ENCODE measurements at places on chromosomes 6 and 20.

DNA sequence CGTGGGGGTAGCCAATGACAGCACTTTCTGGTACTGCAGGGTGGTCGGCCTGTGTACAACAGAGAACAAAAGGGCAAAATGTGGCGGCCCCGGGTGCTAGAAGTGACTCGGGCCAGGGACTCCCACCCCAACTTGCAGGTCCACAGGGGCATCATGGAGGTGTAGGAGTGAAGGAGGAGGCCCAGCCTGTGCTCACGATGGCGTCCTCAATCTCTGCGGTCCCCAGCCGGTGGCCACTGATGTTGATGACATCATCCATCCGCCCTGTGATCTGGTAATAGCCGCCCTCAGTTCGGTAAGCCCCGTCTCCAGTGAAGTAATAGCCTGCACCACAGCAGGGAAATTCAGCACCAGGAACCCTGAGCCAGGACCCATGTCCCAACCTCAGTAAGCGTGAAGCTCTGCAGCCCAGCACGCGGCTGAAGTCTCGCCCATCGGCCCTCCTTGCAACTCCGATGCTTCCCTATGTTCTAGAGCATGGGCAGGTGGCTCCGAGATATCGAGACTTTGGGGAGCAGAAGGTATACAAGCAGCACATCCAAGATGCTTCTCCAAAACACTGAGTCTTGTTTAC is 20.2 kb upstream of the APMAP start:
- DNase-seq: no peak

GRCh38 chr6:34658605-34659265 is 37.8 kb downstream of the ILRUN start:
- no peak for DNase-seq

DNA sequence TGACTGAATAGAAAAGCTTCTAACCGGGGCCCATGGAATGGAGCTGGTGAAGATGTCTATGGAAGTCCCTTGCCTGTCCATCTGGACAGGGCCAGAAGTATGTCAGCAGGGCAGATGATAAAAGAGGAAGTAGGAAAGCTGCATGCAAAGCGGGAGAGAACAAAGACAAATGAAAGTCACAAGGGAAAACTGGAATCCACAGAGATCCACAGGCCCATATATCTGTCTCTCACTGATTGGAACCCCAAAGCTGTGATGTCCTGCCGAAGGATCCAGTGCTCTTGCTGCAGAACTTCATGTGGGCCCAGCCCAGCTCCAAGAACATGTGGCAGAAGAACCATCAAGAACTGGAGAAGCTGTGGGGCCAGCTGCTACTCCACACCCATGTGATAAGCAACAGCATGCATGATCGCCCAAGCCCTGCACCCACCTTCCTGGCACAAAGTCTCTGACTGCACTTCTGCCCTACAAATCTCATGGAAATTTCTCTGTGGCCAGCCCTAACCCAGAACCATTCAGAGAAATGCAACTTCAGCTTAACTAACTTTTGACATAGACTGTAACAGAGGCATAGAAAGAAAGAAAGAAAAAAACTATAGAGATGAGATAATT is 716.0 kb downstream of the KIF16B start:
- DNase-seq: no peak

DNA sequence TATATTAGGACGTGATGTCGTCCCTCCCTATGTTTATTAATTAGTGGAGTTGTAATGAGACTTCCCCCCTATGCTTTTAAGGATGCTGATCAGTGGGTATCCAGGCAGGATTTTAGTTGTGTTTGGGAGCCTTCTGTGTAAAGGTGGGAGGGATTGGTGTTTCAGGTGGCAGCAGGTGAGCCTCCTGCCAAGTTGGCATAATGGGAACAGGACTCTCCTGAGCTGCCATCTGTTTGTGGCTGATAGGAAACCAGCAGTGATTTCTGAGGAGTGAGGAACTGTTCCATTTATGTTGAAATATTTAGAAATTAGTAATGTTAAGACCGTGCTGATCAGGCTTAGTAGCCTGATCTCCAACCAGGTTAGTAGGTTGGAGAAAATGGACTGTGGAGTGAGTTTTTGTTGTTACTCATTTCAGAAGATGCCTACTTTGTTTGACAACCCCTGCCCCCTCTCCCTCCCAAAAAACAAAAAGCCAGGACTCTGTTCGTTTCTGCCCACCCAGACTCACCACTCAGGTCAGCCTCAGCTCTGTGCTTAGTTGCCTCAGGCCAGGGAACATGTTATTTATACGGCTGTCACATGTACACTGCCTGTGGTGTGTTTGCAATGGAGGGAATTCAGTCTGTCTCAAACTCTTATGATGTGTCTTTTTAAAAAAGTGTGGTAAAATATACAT is 55.4 kb upstream of the TULP4 start:
- no peak for DNase-seq

DNA sequence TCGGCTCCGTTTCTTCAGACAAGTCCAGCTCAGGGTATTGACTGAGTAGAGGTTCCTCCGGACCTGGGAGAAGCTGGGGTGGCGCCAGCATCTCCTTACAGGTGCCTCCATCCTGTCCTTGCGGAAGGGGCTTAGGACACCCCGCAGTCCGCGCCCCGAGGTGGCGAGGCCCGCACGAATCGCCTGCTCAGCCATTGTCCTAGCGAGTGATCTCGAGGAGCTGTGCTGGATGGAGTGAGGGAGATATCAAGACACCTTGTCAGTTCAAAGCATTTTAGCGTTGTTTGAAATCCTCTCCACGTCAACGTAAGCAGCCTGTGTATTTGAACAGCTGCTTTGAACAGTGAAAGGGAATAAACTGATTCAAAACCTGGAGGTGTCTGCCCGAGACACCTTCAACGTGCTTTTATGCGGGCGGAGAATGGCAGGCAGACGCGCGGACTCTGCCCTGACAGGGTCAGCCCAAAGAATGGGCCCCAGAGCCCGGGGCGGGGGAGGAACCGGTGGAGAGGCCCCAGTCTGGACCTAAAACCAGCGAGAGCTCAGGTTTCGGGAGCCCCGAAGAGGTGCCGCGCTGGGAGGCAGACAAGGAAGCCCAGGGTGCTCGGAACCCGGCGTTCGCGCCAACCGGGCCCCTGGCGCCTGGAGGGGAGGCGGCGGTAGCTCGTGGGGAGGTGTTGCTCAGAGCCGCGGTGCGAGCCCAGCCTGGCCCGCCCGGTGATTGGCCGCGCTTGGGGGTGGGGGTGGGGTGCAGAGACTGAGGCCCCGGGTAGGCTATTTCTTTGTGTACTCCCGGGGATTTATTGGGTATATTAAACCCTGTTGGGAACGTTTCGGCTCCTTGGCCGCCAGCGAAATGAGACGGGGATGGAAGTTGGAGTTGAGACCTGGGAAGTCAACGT is 3.1 kb upstream of the POU3F2 start:
- no peak for DNase-seq

- no peak for DNase-seq
These were observed 61.9 kb upstream of the KCNG1 start for GRCh38 chr20:51084593-51085377.

DNA sequence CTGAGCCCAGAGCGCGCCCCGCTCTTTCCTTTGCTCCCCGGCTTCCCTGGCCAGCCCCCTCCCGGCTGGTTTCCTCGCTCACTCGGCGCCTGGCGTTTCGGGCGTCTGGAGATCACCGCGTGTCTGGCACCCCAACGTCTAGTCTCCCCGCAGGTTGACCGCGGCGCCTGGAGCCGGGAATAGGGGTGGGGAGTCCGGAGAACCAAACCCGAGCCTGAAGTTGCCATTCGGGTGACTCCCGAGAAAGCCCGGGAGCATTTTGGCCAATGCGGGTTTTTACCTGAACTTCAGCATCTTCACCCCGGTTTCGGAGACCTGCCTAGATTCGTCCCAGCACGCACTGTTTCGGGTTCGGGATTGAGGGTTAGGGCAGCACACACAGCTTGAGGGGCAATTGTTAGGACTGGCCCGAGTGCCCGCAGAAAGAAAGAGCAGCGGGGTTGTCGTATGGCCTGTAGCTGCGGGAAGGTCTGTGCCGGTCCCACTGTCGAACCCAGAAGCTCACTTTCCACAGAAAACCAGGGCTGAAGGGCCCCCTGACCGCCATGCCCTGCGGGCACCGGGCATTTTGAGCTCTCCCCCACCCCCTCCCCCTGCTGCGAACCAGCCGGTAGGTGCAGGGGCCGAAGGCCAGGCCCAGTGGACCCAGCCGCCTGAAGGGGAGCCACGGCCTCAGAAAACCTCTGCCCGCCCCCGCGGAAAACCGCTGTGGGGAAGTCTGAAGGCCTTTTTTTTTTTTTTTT is 2.1 kb downstream of the FOXP4 start:
- no peak for DNase-seq

GRCh38 chr6:123226398-123226797 is 230.4 kb downstream of the CLVS2 start:
- no peak for DNase-seq

- DNase-seq: no peak
These were observed 187.6 kb downstream of the ZFP64 start for GRCh38 chr20:52004018-52004417.

DNA sequence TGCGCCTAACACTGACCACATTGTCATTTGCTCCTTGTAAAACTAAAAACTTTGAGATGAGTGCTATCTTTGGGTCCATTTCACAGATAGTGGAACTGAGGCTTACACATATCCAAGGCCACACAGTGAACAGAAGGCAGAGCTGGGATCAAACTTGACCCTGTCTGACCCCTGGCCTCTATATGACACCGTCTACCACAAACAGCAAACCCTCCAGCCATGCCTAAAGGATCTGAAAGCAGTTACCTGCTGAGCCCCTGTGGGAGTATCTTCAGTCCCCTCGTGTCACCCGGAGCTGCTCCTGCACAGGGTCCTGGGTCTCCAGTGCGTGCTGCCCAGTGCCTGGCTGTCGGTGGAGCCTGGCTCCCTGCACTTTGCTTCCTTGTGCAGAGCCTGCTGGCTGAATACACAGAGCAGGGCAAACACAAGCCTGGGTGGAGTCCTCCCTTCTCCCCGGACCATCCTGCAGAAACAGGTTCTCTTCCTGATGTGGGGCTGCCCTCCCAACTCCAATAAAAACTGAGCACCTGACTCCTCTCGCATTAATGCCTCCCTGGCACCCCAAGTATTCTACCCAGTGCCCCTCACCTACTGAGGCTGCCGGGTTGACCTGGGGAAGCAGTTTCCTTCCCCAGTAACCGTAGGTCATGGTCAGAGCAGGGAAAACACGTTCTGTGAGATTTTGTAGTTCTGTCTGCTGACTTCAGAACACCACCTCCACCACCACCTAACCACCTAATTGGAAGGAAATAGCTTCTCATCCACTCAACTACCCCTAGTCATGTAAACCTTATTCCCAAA is at the start of gene BCAS1:
TSS of gene BCAS1 (minus strand) at position 408 of the 801 bp plus-strand sequence. CDS start 11,876 bp downstream, outside the sequence.
- no peak for DNase-seq

DNA sequence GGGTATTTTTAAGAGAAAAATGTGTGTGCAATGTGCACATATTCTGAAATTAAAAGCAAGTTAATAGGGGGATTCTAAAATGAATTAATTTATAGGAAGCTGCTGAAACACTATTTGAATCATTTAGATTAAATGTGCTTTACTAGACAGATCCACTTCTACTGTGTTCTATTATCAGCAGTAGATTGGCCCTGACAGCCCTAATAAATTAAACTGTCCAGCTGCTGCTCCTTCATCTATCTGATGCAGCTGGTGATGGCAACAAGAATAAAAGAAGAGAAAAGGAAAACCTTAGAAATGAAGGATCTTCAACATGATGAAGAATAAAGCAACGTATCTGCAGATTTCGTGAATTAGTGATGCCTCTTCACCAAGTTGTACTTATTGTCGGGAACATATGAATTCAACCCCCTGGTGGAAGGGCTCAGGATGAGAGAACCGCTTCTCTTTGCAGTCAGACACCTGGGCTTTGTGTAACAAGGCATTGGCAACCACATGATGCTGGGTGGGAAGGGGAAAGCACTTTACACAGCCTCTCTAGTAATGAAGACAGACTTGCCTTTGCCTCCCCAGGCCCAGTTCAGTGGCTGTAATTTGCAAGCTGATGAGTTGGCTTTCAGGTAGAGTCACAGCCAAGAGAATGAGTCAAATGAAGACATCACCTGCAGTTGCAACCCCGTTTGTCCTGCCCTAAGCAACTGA is 94.4 kb downstream of the LAMP5 start:
- DNase-seq: no peak

DNA sequence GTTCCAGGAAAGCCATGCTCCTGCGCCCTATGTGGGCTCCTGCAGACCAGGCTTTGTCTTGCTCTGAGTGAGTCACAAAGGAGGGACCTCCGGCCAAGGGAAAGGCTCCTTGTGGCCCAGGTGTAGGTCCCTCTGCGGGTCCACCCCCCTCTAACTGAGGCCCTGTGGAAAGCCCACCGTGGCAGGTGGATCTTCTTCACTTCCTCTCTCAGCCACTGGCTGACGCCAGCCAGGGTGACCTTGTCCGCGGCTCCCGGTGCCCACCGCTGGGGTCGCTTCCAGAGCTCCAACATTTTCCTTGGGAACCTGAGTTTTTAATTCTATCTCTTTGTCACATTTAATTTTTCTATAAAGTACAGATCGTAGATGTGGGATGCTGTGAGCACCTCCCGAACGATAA is 54.1 kb downstream of the SMOC2 start:
- DNase-seq: no peak

GRCh38 chr6:157187182-157188083 is 135.9 kb downstream of the TMEM242 start:
- no peak for DNase-seq

DNA sequence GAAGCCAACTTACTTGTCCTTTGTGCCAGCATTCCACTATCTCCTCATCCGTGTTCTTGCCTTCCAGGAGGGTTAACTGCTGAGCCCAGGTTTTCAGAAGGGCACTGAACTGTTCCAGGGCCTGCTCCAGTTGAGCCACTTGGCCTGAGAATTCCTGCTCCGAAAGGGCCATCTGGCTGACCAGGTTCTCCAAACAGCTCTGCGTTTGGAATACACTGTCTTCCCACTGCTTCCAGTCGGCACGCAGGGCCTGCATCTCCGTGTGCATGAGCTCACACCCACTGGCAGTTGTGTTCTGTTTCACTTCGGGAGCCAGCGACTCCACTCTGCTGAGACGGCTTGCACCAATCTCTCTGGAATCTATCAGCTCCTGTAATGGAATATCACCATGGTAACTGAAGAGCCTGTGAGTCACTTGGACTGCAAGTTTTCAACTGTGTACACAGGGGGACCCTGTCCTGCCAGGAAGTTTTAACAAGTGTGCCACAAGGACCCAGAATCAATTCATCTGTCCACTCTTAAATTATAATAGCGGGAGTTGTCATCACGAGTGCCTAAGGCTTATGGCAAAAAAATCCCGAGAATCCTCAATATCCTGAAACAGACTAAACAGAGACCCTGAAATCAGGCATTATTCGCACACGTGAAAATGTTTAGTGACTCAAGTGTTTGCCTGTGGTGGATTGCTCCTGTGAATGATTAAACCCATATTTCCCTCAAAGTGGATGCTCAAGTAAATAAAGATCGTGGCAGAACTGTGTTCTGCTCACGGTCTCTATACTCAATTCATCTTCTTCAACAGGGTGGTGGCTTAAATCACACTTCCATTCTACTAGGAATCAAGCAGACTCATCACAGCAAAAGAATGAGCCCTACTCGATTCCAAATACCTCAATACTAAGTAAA is 255.9 kb downstream of the SYNE1 start:
- peak; percentile 95 for DNase-seq

Measured in HCEC 1CT (cell line).